ENCODE measurements at places on chromosomes 12 and 14.

DNA sequence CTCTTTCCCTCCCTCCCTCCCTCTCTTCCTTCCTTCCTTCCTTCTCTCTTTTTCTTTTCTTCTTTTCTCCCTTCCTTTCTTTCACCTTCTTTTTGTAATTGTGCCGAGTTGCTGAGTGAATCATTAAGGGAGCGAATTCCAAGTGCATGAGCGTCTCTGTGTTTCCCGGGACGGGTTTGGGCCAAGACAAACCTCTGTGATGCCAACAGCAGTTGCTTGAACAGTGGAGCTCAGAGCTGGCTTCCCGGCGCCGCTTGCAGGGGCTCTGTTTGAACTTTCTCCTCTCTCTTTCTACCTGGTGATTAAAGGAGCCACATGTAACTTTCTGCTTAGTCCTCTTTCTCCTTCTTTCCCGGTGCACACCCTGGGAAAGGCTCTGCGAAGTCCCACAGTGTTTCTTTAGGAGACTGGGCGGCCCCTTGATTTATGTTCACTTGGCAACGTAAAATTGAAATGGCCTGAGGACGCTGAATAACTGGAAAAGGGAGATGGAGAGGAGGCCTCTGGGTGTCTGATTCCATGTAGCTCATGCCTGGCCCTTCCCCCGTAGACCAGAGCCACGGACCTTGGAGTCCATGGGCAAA, 33.7 kb upstream of the MAP1LC3B2 start:
- peak; percentile 84 for DNase-seq

GRCh38 chr12:70154087-70154638, 89.1 kb upstream of the CNOT2 start:
- DNase-seq: no peak

GRCh38 chr12:64236549-64236948, 14.5 kb upstream of the KICS2 start:
- DNase-seq: no peak

DNA sequence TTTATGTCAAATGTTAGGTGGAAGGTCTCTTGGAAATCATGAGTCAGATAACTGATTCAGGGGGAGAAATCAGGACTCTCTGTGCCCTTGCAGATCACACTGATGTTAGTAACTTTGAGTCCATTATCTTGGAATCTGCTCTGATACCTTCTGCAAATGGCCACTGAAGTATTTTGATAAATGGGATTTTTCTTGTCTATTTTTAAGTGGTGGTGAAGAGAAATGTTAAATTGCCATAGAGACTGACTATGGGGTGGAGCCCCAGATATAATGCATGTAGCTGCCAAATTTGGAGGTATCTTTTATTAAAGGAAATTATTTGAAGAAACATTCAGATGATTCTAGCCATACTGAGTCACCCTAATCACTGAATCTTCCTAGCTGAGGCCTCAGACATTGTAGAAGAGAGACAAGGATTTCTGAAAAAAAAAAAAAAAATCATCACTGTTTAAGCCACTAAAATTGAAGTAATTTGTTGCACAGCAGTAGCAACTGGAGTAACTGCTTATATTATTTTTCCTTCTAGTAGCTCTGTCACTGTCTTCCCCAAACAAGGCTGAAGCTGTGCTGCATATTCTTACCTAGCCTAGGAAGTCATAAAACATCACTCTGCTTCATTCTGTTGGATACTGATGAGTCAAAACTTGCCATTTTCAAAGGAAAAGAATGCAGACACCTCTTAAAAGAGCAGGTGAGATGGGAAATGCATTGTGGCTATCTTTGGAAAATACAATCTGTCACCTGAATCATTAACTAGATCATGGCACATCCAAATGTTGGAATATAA, 36.0 kb upstream of the CLEC14A start:
- DNase-seq: no peak

- no peak for DNase-seq
Measured at GRCh38 chr12:80040075-80040738, 59.1 kb upstream of the OTOGL start.

DNA sequence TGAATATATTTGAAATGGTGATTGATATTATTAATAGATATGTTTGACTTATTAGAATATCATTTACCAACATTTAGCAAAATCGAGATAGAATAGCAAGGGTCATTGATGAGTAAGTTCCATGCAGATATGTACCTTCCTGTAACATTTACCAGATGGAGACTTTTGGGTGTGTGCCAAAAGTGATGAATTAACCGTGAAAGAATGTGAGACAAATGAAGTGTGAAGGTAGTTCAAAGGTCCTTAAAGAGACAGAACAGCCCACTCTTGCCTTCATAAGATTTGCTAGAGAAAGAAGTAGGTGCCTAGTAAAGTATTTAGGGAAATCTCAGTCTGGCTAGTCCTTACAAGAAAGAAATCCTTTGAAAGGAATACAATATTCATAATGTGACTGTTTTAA, 45.5 kb downstream of the FGD4 start:
- peak; percentile 39 for DNase-seq

- DNase-seq: no peak
Measured at GRCh38 chr14:52738409-52738808, 8.4 kb downstream of the STYX start.

DNA sequence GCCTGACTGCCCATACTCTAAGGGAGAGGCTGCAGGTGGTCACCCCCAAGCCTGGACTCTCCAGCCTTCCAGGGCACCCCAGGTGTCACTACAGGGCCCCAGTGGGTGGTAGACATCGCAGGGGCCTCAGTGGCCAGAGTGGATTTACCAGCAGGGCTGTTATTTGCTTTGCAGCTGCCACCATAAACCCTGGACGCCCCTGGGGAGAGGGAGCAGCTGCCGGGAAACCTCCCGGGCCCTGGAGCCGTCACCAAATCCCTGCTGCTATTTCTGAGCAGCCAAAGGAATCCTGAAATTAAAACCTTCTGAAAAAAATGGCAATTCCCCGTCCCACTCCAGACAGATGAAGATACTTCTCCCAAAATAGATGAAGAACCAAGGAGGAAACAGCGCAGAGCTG, 13.9 kb downstream of the TMEM119 start:
- no peak for DNase-seq

DNA sequence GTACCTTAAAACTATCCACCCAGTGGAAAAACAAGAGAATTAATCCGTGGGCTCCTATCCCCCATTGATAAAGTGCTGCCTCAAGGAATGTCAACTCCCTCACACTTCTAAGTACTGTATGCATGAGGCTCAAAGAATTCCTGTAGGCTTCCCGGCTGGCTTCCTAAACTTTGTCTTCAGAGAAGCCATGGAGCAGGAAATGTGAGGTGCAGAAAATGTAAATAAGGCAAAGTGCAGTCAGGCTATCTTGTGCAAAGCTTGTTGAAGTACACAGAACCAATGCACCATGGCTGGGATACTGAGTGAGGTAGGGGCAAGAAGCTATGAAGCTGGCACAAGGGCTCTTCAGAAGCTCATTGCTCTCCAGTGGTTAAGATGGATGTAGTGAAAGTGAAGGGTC, 611.0 kb downstream of the FSCB start:
- DNase-seq: peak; percentile 59

GRCh38 chr12:873954-874353, 75.5 kb downstream of the RAD52 start:
- DNase-seq: no peak

- no peak for DNase-seq
Measured at GRCh38 chr12:58794859-58795258, 125.4 kb downstream of the LRIG3 start.

DNA sequence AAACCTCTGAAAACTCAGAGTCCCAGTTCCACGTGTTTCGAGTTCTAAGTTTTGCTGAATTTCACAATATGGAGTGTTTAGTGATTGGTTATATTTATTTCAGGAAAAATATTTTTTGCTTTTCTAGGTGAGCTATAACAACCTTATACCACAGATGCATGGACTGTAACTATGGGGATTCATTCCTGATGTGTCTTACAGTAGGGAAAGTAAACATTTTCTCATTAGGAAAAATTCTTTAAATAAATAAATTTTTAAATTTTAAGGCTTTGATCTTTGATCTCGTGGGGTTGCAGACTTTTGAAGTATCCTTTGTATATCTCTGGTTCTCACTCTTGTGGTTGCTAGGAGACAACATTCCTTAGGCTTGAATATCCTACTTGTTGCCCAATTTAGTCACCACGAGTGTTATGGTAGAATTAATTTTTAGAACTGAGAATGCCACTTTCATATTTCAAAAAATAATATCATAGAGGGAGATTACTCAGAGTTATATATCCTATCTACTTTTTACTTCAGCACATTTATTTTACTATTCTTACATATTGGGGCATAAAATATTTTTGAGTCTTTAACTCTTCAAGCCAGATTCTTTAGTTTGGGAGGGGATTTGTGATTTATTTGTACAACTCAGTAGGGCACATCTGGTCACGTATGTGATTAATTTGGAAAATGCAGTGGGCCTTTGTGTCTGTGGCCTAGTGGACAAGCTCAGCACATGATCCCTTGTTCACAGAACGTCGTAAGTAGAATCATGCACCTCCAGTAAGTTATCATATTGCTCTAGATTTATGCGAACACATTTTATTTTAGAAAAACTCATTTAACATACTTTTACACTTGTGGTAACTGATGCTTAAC, 224.0 kb downstream of the TTC6 start:
- DNase-seq: no peak

DNA sequence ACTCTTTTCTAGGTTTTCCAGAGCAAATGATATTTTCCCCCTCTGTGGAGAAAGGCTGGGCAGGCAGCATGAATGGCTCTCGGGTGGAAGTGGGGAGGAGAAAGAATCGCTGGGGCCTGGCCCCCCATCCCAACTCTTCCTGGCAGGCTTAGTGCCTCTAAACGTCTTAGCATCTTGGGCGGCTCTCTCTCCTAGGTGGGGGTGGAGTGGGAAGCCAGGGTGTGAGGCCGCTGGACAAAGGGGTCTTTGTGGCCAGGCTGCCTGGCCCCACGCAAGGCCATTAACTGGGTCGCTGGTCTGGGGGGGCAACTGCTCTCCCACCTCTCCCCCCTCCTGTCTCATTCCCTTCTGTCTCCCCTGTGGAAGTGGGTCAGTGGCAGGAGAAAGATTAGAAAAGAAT, 4.7 kb downstream of the LRP1-AS start:
- no peak for DNase-seq

DNA sequence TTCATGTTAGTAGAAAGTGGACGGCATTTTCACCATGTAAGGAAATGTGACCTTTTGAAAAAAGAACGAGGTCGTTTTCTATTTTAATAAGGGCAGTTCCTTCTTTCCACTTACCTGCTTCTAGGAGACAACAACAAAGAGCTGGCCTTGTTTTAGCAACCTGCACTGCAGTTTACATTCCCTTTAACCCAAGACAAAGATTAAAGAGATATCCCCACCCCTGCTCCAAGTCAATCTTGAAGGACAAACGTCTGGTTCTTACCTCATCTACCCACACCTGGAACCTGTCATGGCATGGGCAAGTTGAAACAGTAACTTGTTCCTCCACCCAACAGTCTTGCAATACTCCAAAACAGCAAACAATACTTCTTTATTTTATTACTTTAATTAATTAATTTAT, 32.7 kb downstream of the ZCCHC8 start:
- DNase-seq: no peak

- peak; percentile 66 for DNase-seq
Measured at GRCh38 chr14:74620497-74620921, 8.5 kb upstream of the LTBP2 start.

DNA sequence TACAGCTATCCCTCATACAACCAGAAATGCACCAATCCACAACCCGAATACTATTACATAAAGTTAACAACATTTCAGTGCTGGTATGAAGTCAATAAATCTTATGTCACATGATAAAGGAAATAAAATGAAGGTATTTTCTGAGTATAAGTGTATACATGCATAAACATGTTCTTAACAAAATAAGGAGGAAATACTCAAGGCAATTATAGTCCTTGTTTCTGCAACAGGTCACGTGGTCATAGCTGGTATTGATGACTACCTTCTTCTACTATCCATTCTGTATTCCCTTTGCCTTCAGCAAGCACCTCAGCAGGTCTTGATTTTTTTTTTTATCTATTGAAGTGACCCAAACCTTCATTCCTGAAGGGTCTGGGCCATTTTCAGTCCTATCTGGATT, 675.6 kb downstream of the RPL10L start:
- DNase-seq: no peak

DNA sequence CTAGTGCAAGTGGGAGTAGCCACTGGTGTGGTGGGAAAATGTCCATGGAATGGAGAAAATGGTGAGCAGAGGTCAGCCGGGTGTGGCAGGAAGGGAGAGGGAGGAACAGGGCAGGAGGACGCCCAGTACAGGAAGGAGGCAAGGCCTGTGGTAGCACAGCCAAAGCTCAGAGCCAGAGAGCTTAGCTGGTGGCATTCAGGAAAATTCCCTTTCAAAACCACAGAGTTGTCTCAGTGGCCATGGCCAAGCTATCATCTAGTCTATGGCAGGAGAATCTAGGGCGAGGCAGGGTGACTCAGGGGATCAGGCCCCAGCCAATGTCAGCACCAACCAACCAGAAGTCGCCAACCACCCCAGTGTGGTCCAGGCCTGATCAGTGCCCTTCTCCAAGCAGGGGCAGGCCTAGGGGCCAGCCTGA, 67.7 kb upstream of the DDX11 start:
- no peak for DNase-seq

GRCh38 chr12:10018386-10018785, 8.0 kb downstream of the CLEC12B start:
- no peak for DNase-seq

GRCh38 chr14:51145246-51145645, 50.3 kb upstream of the TRIM9 start:
- DNase-seq: no peak

GRCh38 chr14:44041700-44042099, 465.4 kb downstream of the FSCB start:
- no peak for DNase-seq

GRCh38 chr12:113245695-113246477, 24.6 kb downstream of the TPCN1 start:
- peak; percentile 97 for DNase-seq

DNA sequence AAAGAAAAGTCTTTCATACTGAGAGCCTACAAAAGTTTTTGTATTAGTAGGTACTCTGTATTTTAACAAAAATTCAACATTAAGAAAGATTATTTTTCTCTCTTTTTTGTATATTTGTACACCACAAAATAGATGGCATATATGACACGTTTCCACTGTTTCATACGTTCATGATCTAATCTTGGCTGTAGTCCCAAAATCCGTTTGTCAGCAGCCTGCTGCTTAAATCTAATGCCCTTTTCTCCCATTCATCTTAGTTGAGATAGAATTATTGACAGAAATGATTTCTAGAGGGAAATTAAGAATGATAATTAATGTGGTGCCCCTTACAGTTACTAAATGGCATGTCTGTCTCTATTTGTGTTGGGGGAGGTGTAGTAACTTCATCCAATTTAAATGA, 140.7 kb upstream of the NOVA1 start:
- no peak for DNase-seq

GRCh38 chr12:123879101-123879500, 93.5 kb downstream of the CCDC92 start:
- no peak for DNase-seq

DNA sequence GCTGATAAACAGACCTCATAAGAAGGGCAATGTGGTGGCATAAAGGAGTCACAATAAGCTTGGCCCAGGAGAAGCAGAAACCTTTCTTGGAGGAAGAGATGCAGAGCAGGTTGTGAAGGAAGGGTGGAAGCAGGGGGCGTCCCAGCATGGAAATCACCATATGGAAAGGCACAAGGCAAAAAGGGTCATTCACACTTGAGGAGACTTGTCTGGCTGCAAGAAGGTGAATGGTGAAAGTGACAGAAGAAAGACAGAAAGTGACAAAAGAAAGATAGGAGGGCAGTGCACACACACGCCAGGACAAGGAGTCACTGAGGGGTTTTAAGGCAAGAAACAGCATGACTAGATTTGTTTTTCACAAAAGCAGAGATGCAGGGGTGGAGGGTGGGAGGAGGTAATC, 38.3 kb downstream of the GALNT4 start:
- DNase-seq: peak; percentile 62

- DNase-seq: peak; percentile 55
Measured at GRCh38 chr14:35390577-35391387, 13.8 kb downstream of the NFKBIA start.
